Heart left ventricle (tissue), 16 donors: ENCODE measurements at places on chromosomes 5 and 9.
A peak's percentile ranks its signal among the peaks of the same experiment; 100 is the strongest.

DNA sequence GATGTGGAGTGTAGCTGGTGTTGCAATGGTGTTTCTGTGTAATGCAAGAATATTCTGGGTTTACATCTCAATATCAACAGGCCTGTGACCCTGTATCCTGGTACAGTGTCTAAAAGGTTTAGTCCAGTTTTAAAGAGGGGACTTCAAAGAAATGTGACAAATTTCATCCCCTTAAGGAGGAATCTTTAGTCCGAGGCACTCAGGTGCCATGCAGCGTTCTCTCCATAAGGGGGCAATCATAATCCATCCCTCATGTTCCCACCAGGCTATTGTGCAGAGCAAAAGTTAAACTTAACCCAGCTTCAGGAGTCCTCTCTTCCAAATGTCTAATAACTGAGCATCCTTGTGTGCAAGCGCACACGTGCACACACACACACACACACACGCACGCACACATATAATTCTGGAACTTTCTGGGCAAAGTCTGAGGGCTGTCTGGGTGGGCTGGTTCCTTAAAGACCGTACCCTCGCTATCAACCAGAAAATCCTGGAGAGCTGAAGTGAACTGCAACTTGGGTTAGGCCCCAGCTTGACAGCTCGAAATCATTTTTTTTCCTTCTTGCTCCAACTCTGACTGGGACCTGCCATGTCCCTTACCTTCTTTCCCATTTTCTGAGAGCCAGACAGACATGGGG is 46.0 kb downstream of the CRB2 start:
- no peak overlapping the region for H3K27ac ChIP-seq
- no peaks in the 10 kb centered on the region for H3K27me3 ChIP-seq
- H3K36me3 ChIP-seq: no peaks in the 10 kb centered on the region

GRCh38 chr5:79878136-79878679 is 112.9 kb downstream of the MTX3 start:
- H3K4me3 ChIP-seq: no peak overlapping the region
- no peaks in the 10 kb centered on the region for H3K36me3 ChIP-seq
- H3K4me1 ChIP-seq: peaks cover 33% of the 10 kb centered on the region
- H3K27me3 ChIP-seq: no peaks in the 10 kb centered on the region
- no peak overlapping the region for H3K27ac ChIP-seq

DNA sequence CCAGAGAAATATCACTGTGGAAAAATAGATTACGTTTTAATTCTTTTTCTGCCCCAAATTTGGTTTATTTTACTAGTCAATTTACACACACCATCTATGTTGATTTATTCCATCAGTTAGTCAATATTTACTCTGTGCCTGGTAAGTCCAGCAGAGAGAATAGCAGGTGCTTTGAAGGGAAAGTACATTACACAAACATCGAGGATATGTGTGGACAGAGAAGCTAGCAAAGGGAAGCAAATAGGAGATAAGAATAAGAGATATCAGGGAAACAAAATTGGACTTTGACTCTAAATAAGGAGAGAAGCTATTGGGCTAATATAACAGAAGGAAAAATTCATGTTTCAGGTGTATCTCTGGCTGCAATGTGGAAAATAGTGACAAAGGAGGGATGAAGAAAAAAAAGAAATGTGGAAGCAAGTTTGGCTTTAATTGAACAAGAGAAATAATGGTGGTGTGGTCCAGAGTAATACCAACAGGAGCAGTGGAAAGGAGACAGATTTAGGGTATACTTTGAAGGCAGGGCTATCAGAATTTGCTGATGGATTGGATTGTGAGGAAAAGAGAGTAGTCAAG is 587.7 kb upstream of the CDH6 start:
- DNase-seq: no peak
- H3K36me3 ChIP-seq: no peaks in the 10 kb centered on the region
- no peak overlapping the region for H3K27ac ChIP-seq
- H3K4me3 ChIP-seq: no peak overlapping the region
- no peaks in the 10 kb centered on the region for H3K4me1 ChIP-seq

DNA sequence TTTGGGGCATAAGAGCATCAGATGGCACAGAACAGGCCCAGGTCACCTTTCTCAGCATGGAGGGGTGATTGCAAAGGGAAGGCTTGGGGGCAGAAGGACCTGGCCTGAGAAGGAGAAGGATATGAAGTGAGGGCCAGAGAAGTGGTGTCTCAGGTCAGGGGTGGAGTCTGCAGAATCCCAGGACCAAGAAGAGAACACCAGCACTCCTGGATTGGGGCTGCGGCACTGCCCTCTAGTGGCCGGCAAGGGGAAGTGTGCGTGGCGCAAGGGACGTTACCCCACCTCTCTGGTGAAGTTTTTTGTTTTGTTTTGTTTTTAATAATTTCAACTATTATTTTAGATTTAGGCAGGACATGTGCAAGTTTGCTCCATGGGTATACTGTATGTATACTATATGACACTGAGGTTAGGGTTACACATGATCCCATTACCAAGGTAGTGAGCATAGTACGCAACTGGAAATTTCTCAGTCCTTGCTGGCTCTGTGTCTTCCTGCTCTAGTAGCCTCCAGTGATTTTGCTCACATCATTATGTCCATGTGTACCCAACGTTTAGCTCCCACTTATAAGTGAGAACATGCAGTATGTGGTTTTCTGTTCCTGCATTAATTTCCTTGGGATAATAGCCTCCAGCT is 1548.6 kb downstream of the EFNA5 start:
- H3K27ac ChIP-seq: no peak overlapping the region
- no peaks in the 10 kb centered on the region for H3K27me3 ChIP-seq
- H3K4me1 ChIP-seq: no peaks in the 10 kb centered on the region
- no peaks in the 10 kb centered on the region for H3K36me3 ChIP-seq

GRCh38 chr5:156405988-156406387 is 79.0 kb downstream of the SGCD start:
- H3K27ac ChIP-seq: no peak overlapping the region
- no peak for DNase-seq
- H3K4me3 ChIP-seq: no peak overlapping the region

DNA sequence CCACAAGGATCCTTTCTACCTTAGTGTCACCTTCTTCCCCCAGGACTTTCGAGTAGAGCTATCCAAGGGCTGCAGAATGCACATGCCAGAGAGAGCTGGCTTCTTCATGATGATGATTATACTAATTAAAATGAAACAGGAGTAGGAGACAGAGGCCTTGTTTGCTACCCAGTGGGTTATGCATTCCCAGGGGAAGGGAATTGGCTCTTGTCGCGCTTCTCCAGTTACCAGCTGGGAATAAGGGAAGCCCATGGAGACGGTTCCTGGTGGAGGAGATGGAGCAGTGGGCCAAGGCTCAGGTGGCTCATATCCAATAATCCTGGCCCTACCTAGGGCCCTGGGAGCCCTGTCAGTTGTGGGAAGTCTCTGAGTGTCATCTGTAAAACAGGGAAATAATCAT is 65.1 kb downstream of the WWC1 start:
- no peaks in the 10 kb centered on the region for H3K27me3 ChIP-seq
- no peaks in the 10 kb centered on the region for H3K36me3 ChIP-seq
- no peak overlapping the region for H3K4me3 ChIP-seq
- no peaks in the 10 kb centered on the region for H3K4me1 ChIP-seq
- DNase-seq: no peak
- no peak overlapping the region for H3K27ac ChIP-seq

- no peak overlapping the region for H3K4me3 ChIP-seq
- no peaks in the 10 kb centered on the region for H3K36me3 ChIP-seq
- H3K27me3 ChIP-seq: no peaks in the 10 kb centered on the region
- H3K27ac ChIP-seq: no peak overlapping the region
- no peak for DNase-seq
Observed at GRCh38 chr9:76519075-76519835, 60.3 kb downstream of the GCNT1 start.

DNA sequence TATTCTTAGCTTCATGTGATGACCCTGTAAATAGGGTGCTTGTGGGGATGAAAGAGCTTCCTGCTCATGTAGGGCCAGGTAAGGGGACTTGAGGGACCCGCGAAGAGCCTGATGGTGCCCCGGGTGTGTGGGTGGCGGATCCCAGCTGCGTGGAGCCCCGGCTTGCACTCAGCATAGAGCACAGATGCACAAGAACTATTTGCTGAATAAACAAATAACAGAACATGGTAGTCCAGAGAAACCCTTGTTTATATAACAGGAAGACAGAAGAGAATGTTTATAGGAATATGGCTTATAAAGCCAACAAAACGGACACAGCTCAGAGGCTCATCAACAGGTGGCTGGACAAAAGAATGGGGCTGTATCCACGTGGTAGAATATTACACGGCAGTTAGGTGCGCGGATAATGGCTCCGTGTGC is 106.9 kb upstream of the COL5A1 start:
- H3K4me1 ChIP-seq: no peaks in the 10 kb centered on the region
- H3K27ac ChIP-seq: no peak overlapping the region
- no peak for DNase-seq
- H3K4me3 ChIP-seq: no peak overlapping the region
- no peaks in the 10 kb centered on the region for H3K36me3 ChIP-seq

GRCh38 chr9:33637881-33638280 is 113.8 kb downstream of the ANKRD18B start:
- no peak overlapping the region for H3K27ac ChIP-seq
- no peaks in the 10 kb centered on the region for H3K36me3 ChIP-seq
- no peak for DNase-seq
- H3K4me1 ChIP-seq: no peaks in the 10 kb centered on the region

- no peak for DNase-seq
- no peaks in the 10 kb centered on the region for H3K4me1 ChIP-seq
- no peak overlapping the region for H3K4me3 ChIP-seq
- H3K36me3 ChIP-seq: no peaks in the 10 kb centered on the region
- H3K27me3 ChIP-seq: no peaks in the 10 kb centered on the region
Observed at GRCh38 chr9:132965478-132965877, 13.0 kb upstream of the GFI1B start.

DNA sequence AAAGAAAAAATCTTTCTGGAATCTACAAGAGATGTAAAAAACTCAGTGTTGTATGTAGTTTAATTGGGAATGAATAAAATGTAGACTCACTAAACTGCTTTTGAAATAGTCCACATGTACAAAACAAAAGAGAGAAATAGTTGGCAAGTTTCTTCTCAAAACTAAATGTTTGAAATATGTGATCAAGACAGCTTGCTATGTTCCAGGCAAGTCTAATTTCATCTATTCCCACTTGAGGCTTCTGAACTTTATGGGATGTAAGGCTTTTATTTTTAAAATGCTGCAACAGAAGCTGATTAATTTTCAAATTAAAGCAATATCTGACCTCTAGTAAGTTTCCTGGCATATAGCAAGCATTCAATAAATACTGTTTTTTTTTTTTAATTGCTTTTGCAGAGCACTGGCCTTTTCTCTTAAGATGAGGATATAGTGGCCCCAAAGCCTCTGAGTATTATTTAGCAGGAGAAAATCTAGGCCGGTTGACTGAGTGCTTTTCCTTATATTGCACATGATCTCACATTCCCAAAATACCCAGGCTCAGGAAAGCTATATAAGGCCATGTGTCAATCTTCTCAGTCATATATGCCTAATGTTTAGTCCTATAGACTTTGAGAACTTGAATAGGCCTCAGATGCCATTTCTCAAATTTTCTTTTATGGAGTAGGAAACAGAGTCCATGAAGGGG is 183.2 kb downstream of the NTRK2 start:
- no peaks in the 10 kb centered on the region for H3K36me3 ChIP-seq
- no peak overlapping the region for H3K4me3 ChIP-seq
- peaks cover 30% of the 10 kb centered on the region for H3K4me1 ChIP-seq
- H3K27me3 ChIP-seq: no peaks in the 10 kb centered on the region
- no peak for DNase-seq
- H3K27ac ChIP-seq: no peak overlapping the region

- H3K27ac ChIP-seq: no peak overlapping the region
- no peaks in the 10 kb centered on the region for H3K4me1 ChIP-seq
- no peak overlapping the region for H3K4me3 ChIP-seq
- H3K27me3 ChIP-seq: no peaks in the 10 kb centered on the region
- DNase-seq: no peak
Observed at GRCh38 chr5:62585751-62586150, 7.1 kb downstream of the LRRC70 start.

DNA sequence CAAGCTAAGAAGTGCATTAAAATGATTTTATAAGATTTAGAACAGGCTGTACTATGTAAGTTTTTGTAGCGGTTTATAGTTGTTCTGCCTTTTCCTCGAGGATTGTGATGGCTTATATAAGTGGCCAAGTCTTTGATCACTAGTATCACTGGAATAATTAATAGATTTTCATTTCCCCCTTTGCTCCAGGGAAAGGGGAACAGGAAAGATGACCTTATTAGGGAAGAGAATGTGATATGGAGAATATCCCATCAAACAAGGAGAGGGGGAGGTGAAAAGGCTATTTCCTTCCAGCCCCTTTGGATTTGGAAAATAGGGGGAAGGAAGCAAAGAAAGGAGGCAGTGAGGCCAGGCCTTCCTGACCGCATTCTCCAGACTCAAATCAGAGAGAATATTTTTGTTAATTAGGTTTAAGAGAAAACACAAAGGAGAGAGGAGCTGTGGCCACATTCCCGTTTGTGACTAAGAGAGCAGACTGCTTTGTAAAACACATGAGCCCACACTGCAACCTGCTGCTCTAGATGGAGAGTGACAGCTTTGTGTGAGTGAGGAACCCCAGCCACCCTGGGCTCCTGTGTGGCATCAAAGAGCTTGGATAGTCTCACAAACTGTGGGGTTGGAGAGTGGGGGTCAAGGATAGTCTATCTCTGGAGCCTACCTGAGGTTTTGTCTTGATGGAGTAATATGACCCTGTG is 359.5 kb downstream of the DTWD2 start:
- no peak overlapping the region for H3K4me3 ChIP-seq
- no peaks in the 10 kb centered on the region for H3K36me3 ChIP-seq
- no peak for DNase-seq
- no peak overlapping the region for H3K27ac ChIP-seq
- no peaks in the 10 kb centered on the region for H3K4me1 ChIP-seq
- H3K27me3 ChIP-seq: no peaks in the 10 kb centered on the region

DNA sequence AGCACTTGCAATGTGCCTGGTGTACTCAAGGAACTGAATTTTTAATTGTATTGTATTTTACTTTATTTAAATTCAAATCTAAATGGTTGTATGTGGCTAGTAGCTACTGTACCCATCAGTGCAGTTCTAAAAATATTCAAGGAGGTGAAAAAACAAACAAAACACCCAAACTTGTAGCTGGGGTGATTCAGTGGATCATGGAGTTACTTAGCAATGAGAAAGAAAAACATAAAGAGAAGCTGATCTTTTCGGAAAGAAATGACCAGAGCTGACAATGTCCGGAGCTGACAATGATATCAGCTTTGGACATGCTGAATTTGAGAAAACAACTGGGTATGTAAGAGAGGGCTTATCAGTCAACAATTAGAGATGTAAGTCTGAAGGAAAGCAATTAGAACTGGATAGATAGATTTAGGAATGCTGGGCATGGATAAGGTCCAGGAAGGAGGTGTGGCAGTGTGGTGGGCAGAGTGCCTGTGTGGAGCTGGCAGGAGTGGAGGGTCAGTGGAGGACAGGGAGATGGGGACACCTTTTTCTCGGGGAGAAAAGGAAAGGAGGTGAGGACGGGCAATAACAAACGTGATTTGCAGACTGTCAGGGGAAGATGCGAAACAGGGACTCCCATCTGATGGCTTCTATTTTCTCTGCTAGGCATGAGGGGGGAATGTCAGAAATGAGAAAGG is 113.2 kb downstream of the DCP2 start:
- peaks cover 5% of the 10 kb centered on the region for H3K36me3 ChIP-seq
- peak; percentile 67 for DNase-seq
- peak overlapping the region; percentile 10 for H3K4me3 ChIP-seq
- peaks cover 69% of the 10 kb centered on the region for H3K4me1 ChIP-seq

GRCh38 chr5:73387601-73388305 is 60.8 kb downstream of the FOXD1 start:
- H3K36me3 ChIP-seq: no peaks in the 10 kb centered on the region
- no peak overlapping the region for H3K27ac ChIP-seq
- H3K4me3 ChIP-seq: no peak overlapping the region
- H3K27me3 ChIP-seq: peaks cover 4% of the 10 kb centered on the region
- DNase-seq: no peak
